ENCODE measurements at places on chromosomes 12 and 14.

DNA sequence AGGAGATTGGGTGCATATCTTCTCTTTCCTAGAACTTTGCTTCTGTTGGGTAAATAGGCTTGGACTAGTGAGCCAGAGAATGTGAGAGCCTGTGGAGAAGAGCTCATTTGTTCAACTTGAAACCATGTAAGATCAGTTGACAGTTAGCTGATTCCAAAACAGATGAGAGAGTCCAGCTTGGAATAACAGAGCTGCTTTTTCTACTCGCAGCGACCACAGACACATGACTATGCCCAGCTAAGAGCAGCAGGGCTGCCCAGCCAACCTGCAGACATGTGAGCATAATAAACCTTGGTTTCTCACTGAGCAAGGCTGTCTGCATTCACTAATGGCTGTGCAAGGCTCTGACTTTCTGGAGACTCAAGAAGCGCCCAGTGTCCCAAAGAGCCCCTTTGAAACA, 209.2 kb downstream of the C12orf75 start:
- no peak for DNase-seq

- DNase-seq, result no peak
Observed at GRCh38 chr14:75854111-75854799, 127.5 kb downstream of the TGFB3 start.

GRCh38 chr12:11622876-11623281, 26.6 kb upstream of the ETV6 start:
- DNase-seq, result no peak

DNA sequence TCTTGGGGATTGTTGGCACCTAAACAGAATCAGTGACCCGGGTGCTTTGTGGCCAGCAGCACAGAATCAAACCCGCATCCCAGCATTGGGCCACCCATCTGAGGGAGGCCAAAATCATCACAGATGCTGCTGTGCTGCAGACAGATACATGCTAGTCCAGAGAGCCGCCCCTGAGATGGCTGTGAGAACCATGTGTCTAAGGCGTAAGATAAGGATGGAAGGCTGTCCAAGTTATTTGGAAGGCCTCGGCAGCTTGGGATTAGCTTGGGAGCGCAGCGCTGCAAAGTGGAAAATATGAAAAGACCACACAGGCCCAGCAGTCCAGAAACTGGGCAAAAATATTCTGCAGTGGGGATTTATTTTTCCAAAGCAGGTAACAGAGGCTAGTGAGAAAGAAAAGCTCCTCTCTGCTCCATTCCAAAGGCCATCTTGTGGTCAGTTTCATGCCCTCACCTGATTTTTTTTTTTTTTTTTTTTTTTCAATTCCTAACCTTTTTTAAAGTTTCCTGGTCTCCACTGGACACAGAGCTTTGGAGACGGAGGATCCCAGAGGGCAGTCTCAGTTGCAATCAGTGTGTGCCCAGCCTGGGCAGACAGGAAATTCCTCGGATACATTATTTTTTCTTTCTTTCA, 178.9 kb upstream of the BCL2L14 start:
- no peak for DNase-seq

DNA sequence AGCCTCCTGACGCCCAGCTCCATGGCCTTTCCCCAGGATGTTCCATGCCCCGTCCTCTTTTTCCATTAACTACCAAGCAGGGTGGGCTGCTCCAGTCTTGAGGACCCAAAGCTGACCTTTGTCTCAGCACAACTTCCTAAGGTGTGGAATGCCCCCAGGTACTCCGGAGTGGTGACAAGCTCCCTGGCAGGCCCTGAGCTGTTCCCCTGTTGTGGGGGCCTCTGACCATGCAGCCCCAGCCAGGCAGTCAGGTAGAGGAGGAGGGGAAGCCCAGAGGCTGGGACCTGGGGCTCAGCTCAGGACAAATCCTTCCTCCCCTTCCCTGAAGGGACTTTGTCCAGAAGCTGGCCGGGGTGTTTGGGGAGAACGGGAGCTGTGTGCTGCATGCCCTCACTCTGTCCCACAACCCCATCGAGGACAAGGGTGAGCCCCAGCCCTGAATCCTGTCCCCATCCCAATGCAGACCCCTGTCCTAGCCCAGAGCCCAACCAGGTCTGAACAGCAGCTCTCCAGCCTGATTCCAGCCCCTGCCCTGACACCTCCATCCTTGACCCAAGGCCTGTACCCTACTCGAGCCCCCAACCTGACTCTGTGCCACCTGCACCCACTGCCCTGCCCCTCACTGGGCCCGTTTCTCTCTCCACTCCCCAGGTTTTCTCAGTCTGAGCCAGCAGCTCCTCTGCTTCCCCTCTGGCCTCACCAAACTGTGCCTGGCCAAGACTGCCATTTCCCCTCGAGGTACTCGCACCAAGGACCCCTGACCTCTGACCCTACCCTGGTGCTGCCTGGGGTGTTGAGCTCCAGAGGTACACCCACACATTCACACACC, 4.4 kb downstream of the CARMIL3 start:
- DNase-seq, result no peak

All from esophagus squamous epithelium (tissue), 5 donors.